Gastrocnemius medialis (tissue), 4 donors: ENCODE measurements at places on chromosomes 16 and 17. TPM values are rescaled to one million over a fixed set of nuclear protein-coding genes. Genes with fewer than 3 reads are reported as not detected.

The SYCE1L gene
- total RNA-seq, result not detected

The KIF2B gene
- not detected for total RNA-seq

The COTL1 gene
- total RNA-seq, result 8.7 TPM

The SMIM5 gene
- not detected for total RNA-seq

The ABCA6 gene
- 15.7 TPM for total RNA-seq

The FBXW10 gene
- total RNA-seq, result 0.56 TPM

The SPOP gene
- total RNA-seq, result 57.0 TPM

DNA sequence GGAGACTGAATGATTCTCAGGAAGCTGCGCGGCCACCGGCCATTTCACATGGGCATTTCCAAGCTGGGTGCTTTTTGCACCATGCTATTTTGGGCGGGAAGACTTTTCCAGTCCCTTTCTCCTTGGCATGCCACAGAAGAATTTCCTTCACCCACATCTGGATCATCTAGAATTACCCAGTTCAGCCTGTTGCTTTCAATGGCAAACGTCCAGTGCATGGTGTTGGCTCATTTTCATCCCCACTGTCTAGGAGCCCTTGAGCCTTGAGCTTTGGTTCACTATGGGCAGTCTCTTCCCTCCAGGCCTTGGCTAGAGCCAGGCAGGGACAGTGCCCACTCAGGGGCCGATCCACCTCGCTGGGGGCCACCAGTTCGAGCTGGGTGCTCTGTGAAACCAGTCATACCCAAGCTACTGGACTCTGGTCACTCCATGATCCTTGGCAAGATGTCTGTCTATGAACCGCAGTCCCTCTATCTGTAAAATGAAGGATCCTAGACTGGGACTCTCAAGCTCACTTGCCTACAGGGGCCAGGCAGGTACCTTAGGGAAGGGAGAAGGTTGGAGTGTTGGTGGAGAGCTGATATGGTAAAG lies 71.1 kb downstream of the CYLD start:
- H3K4me3 ChIP-seq, result no peak overlapping the region
- H3K4me1 ChIP-seq, result no peaks in the 10 kb centered on the region
- no peak overlapping the region for H3K27ac ChIP-seq

DNA sequence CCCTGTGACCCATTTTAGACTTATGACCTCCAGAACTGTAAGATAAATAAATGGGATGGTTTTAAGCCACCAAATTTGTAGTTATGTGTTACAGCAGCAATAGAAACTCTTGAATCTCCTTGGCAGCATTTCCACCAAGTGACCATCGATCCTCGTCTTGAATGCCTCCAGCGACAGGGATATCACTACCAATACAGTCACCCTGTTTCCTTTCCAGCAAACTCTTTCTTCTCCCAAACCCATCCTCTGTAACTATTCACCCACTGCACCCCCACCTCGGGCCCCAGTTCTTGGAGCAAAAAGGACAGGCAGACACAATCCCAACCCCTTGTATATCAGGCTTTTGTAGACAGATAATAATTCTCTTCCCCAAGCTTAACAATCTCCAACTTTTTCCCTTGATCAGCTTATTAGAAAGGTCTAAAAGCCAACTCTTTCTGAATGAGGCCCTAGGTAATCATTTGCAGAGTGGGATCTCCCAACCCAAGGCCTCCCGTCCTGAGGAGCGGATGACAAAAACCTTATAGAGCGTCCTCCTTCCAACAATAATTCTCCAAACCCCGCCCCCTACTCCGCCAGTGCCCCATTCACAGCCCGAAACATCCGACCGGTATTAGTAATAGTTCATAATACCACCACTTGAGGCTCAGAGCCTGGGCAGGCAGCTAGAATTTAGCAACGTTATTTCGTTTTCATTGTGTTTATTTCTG lies 14.7 kb upstream of the PLLP start:
- peak overlapping the region; percentile 65 for H3K4me3 ChIP-seq
- H3K27ac ChIP-seq, result peak overlapping the region; percentile 86
- peaks cover 9% of the 10 kb centered on the region for H3K4me1 ChIP-seq
- H3K36me3 ChIP-seq, result no peaks in the 10 kb centered on the region
- no peaks in the 10 kb centered on the region for H3K27me3 ChIP-seq
- no peak for DNase-seq

DNA sequence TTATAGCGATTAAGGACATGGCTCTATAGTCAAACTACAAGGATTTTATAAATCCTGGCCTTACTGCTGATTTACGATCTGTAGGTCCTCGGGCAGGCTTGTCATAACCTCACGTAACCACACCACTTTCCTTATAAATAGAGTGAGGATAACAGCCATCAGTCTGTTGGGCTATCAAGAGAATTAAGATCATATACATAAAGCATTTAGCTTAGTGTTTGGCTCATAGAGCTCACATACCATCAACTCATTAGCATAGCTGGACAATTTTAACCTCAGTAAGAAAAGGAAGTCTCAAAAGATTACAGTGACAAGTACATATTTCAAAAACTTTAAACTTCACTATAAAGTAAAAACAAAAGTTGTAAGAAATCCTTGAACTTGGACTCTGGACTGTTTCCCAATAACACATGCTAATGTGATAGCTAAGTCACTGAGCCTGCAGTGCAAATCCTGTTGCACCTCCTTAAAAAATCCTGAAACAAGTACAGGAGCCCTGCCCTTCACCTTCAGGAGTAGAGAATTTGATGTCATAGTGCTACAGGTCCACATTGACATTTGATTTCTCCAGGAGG lies 20.8 kb upstream of the CLEC3A start:
- no peak for DNase-seq
- H3K27ac ChIP-seq, result no peak overlapping the region
- no peaks in the 10 kb centered on the region for H3K36me3 ChIP-seq
- H3K27me3 ChIP-seq, result no peaks in the 10 kb centered on the region
- no peak overlapping the region for H3K4me3 ChIP-seq

- no peak for DNase-seq
- no peak overlapping the region for H3K4me3 ChIP-seq
Measured at GRCh38 chr17:27363326-27363725, 69.4 kb downstream of the WSB1 start.

- H3K36me3 ChIP-seq, result no peaks in the 10 kb centered on the region
- H3K4me1 ChIP-seq, result peaks cover 44% of the 10 kb centered on the region
- no peaks in the 10 kb centered on the region for H3K27me3 ChIP-seq
- no peak overlapping the region for H3K27ac ChIP-seq
Measured at GRCh38 chr17:6100146-6100545, 30.0 kb downstream of the WSCD1 start.

DNA sequence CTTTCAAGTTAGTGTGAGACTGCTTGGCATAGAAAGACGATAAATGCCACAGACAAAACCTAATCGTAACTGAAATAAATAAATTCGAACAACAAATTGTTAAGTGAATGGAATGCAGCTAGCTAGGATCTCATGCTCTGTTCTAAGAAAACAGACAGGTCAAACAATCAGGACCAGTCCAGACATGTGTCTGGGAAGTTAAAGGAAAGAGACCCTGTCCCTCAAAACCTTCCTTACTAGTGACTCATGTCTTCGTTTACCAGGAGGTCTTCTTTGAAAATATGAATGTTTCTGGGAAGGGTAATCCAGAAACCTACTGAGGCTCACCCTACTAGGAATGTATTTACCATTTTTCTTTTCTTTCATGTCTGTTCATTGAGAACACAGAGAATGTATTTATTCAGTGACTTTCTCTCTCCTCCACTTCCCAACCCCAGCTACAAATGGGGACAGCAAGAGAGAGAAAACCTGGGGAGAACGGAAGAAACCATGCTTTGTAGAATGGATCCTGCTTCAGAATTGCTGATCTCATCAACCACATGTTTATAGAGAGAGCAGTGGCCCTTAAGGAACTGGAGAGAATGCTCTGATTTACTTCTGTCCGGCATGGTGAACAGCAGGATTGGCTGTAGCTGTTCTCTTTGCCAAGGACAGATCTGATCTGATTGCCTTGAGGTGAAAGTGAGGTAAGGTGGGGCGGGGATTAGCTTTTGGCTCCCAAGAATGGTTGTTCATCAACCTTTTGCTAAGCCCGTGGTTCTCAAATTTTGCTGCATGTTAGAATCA lies 39.4 kb upstream of the DHX8 start:
- DNase-seq, result no peak
- H3K4me1 ChIP-seq, result no peaks in the 10 kb centered on the region
- H3K36me3 ChIP-seq, result no peaks in the 10 kb centered on the region
- no peak overlapping the region for H3K4me3 ChIP-seq
- H3K27ac ChIP-seq, result no peak overlapping the region

DNA sequence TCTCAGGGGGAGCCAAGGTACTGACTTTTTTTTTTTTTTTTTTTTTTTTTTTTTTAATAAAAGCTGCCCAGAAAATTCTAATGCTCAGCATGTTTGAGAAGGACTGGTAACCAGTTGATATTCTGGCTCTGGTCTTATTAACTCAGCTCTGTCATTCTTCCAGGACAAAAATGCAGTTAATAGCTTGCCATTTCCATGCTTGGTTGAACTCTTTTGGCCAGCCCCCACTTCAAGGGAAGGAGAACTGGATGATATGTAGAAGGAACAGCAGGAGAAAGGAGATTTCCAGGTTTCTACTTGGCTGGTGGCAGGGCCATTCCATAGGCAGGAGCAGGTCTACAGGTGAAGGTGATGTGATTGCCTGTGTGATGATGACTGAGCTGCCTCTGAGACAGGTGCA lies 59.2 kb upstream of the TANC2 start:
- no peaks in the 10 kb centered on the region for H3K27me3 ChIP-seq
- no peaks in the 10 kb centered on the region for H3K4me1 ChIP-seq
- H3K4me3 ChIP-seq, result no peak overlapping the region
- no peak for DNase-seq
- H3K27ac ChIP-seq, result no peak overlapping the region

GRCh38 chr16:80122115-80122514 lies 418.7 kb upstream of the DYNLRB2 start:
- no peaks in the 10 kb centered on the region for H3K4me1 ChIP-seq
- H3K4me3 ChIP-seq, result no peak overlapping the region
- H3K27me3 ChIP-seq, result no peaks in the 10 kb centered on the region
- DNase-seq, result peak; percentile 14

GRCh38 chr16:75660321-75660720 lies 12.7 kb downstream of the TERF2IP start:
- H3K36me3 ChIP-seq, result no peaks in the 10 kb centered on the region
- no peak for DNase-seq
- no peak overlapping the region for H3K27ac ChIP-seq

DNA sequence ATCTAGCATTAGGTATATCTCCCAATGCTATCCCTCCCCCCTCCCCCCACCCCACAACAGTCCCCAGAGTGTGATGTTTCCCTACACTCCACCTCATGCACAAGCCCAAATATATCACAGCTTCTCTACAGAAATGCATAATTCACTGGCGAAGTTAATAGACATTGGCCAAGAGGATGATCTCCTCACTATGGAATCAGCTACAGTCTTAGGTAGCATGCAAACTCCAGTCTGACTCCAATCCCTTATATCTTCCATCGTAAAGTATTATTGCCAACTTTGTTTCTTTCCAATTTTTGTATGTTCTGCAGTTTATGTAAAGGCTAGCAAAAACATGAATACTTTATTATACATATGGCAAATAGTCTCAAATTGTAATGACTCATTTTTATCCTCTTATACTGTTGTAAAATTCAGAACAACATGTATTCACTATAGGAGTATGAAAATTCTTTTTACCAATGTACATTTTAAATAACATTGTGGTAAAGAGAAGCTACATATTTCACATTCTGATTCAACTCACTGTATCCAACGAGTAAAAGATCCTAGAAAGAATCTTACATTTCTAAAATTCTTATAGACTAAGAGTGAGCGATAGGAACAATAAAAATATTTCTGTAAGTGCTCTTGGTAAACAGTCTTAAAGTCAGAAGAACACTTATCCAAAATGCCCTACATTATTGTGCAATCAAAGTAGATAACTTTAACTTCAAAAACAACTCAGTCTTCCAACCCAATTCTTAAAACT lies 871 bp downstream of the ABCA8 start:
- H3K27ac ChIP-seq, result peak overlapping the region; percentile 7
- H3K4me3 ChIP-seq, result peak overlapping the region; percentile 38
- no peaks in the 10 kb centered on the region for H3K4me1 ChIP-seq
- no peaks in the 10 kb centered on the region for H3K27me3 ChIP-seq
- DNase-seq, result no peak

- peak overlapping the region; percentile 56 for H3K27ac ChIP-seq
- H3K4me3 ChIP-seq, result no peak overlapping the region
- peaks cover 19% of the 10 kb centered on the region for H3K4me1 ChIP-seq
Measured at GRCh38 chr17:57597101-57597500, 148.0 kb downstream of the CCDC182 start.

DNA sequence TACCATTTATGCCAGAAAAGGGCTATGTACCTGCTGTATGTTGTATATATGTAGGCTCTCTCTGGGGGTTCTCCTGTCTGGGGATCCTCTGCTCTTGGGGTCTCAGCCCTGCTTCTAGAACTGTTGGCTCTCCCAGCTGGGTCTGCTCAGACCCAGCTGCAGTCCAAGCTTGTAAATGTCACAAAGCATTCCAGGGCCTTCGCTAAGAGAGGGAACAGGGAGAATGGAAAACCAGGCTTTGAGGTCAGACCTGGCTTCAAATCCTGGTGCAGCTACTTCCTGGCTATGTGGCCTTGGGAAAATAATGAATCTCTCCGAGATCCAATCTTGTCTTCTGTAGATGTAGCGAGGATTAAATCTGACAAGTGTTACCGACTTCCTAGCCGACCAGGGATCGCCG lies 44.0 kb downstream of the NLRP1 start:
- H3K27me3 ChIP-seq, result no peaks in the 10 kb centered on the region
- no peak overlapping the region for H3K27ac ChIP-seq
- no peaks in the 10 kb centered on the region for H3K36me3 ChIP-seq
- DNase-seq, result no peak

DNA sequence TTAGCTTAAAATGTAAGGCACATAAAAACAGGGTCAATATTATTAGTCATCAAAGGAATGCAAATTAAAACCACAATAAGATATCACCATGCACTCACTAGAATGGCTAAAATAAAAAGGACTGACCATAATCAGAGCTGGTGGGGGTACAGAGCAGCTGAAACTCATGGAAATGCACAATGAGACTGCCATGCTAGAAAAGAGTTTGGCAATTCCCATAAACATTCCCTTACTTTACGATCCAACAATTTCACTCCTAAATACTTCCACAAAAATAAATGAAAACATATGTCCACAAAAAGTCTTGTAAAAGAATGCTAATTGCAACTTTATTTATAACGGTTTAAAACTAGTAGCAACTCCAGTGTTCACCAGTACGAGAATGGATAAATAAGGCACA lies 36.1 kb upstream of the ERCC4 start:
- DNase-seq, result no peak
- H3K27me3 ChIP-seq, result no peaks in the 10 kb centered on the region
- no peak overlapping the region for H3K27ac ChIP-seq
- H3K4me3 ChIP-seq, result no peak overlapping the region
- no peaks in the 10 kb centered on the region for H3K4me1 ChIP-seq
